ENCODE measurements at places on chromosomes 7 and 10.

DNA sequence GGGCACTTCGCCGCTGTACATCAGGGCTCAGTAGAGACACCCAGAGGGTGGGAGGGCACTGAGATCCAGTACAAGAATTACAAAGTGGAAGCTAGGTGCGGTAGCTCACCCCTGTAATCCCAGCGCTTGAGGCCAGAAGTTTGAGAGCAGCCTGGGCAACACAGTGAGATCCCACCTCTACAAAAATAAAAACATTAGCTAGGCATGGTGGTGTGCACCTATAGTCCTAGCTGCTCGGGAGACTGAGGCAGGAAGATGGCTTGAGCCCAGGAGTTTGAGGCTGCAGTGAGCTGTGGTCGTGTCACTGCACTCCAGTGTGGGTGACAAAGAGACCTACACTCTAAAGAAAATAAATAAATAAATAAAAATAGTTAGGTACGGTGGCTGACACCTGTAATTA lies 64.0 kb downstream of the CLEC2L start:
- no peak for DNase-seq

GRCh38 chr10:11874568-11875493 lies 51.7 kb downstream of the PROSER2 start:
- no peak for DNase-seq

- DNase-seq: peak; percentile 57
Measured at GRCh38 chr10:30436191-30436611, 2.2 kb downstream of the MAP3K8 start.

DNA sequence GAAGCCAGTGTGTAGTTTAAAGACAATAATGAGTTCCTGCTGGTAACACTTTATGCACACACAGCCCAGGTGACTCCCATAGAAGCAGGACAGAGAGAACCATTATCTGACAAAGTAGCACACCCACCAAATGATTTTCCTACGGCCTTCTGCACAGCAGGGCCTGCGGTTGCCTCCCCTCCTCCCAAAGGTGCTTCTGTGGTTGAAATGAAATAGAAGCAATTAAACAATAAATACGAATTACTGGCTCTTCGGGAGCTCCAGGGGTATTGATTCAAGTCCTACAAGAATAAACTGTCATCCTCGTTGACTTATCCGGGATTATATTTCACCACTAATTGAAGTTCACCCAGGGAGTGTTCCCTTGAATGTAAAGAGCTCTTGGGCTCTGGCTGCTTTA lies 172.1 kb downstream of the ACTR3B start:
- DNase-seq: no peak

All from RPMI8226 (cell line).